ENCODE measurements at places on chromosomes 4 and X. TPM values are rescaled to one million over a fixed set of nuclear protein-coding genes. Genes with fewer than 3 reads are reported as not detected.

MAGEA10 gene
- not detected for total RNA-seq

ADH6 gene
- not detected for total RNA-seq

TTC29 gene
- not detected for total RNA-seq

PDK3 gene
- total RNA-seq = 5.1 TPM

ARMCX1 gene
- 10.3 TPM for total RNA-seq

FGB gene
- not detected for total RNA-seq

TEX11 gene
- total RNA-seq = not detected

MXRA5 gene
- total RNA-seq = 0.34 TPM

MID1 gene
- total RNA-seq = 13.3 TPM

DHX15 gene
- 138 TPM for total RNA-seq

CLNK gene
- total RNA-seq = not detected

SMIM31 gene
- total RNA-seq = not detected

ZNF518B gene
- 55.2 TPM for total RNA-seq

GPR173 gene
- 0.07 TPM for total RNA-seq

PARM1 gene
- total RNA-seq = 0.71 TPM

C4orf36 gene
- total RNA-seq = 1.7 TPM

INTU gene
- 4.8 TPM for total RNA-seq

DRD5 gene
- total RNA-seq = not detected

PAK3 gene
- under 0.01 TPM for total RNA-seq

PITX2 gene
- under 0.01 TPM for total RNA-seq

GDPD2 gene
- total RNA-seq = 1.0 TPM

ABLIM2 gene
- total RNA-seq = 3.4 TPM
